ENCODE measurements at places on chromosomes 3 and 15. TPM values are rescaled to one million over a fixed set of nuclear protein-coding genes. Genes with fewer than 3 reads are reported as not detected.
A peak's percentile ranks its signal among the peaks of the same experiment; 100 is the strongest.

Gene P2RY14
- total RNA-seq = 26.7 TPM

Gene STXBP5L
- total RNA-seq = 12.2 TPM

Gene ARPP21
- 1.1 TPM for total RNA-seq

Gene RHOV
- not detected for total RNA-seq

Gene GXYLT2
- total RNA-seq = 6.8 TPM

Gene NANOGP8
- total RNA-seq = not detected

Gene KBTBD12
- total RNA-seq = 2.5 TPM

Gene SRGAP3
- 7.1 TPM for total RNA-seq

Gene GASK1A
- 32.7 TPM for total RNA-seq

Gene CD86
- 3.9 TPM for total RNA-seq

- H3K36me3 ChIP-seq = no peaks in the 10 kb centered on the region
- H3K27ac ChIP-seq = no peak overlapping the region
- DNase-seq = no peak
- H3K4me1 ChIP-seq = no peaks in the 10 kb centered on the region
- H3K27me3 ChIP-seq = no peaks in the 10 kb centered on the region
Measured at GRCh38 chr15:82789491-82789890, 16.4 kb downstream of the FSD2 start.

DNA sequence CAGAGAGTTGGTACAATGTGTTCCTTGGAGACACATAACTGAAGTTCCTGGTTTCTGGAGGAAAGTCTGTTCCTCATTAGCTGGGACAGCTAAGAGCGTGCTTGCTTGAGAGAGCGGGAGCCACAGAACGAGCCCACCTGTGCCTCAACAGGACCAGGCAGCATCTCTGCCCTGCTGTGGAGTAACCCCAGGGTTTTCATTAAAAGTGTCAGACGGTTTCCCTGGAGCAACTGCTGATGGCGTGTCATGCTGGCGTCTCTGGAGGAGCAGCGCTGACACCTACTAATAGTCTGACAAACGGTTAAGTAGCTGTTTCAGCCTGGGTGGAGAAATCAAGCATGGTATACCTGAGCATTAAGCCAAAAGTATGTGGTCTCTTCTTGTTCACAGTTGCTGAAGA is 150.0 kb downstream of the MCTP2 start:
- H3K4me3 ChIP-seq = no peak overlapping the region
- H3K27me3 ChIP-seq = no peaks in the 10 kb centered on the region
- H3K27ac ChIP-seq = no peak overlapping the region
- H3K4me1 ChIP-seq = no peaks in the 10 kb centered on the region

DNA sequence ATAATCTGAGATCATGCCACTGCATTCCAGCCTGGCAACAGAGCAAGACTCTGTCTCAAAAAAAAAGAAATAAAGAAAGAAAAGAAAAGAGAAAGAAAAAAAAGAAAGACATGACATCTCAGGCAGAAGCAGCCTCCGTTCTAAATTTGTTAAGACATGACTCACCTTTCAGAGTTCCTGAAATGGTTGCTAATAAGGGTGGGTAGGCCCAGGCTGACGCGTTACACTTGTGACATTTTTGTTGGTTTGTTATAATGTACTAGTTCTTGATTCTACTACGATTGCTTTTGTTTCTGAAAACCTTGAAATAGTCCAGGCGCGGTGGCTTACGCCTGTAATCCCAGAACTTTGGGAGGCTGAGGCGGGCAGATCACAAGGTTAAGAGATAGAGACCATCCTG is 21.0 kb downstream of the SLC25A20 start:
- H3K4me3 ChIP-seq = no peak overlapping the region
- H3K27me3 ChIP-seq = no peaks in the 10 kb centered on the region
- no peaks in the 10 kb centered on the region for H3K4me1 ChIP-seq

GRCh38 chr15:55110446-55110845 is 86.3 kb downstream of the RSL24D1 start:
- DNase-seq = no peak
- H3K4me1 ChIP-seq = no peaks in the 10 kb centered on the region
- no peak overlapping the region for H3K4me3 ChIP-seq
- H3K27ac ChIP-seq = no peak overlapping the region
- no peaks in the 10 kb centered on the region for H3K27me3 ChIP-seq
- H3K36me3 ChIP-seq = no peaks in the 10 kb centered on the region

DNA sequence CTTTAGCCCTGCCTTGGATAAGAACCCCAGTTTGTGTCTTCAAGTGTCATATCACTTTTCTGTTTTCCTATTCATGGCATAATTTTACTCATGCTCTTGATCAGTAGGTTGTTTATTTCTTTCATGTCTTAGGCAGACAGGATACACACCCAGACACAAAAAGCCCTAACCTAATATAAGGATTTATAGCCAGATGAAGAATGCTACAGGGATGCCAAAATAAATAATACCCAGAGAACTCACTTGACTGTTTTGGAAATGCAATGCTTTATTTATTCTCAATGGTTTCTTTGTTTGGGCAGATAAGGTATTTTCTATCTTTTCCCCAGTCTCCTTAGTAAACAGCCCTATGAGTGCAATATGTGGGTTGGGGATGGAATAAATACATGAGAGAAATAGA is 424.0 kb upstream of the PDZRN3 start:
- H3K36me3 ChIP-seq = no peaks in the 10 kb centered on the region
- no peaks in the 10 kb centered on the region for H3K4me1 ChIP-seq
- no peak overlapping the region for H3K4me3 ChIP-seq

DNA sequence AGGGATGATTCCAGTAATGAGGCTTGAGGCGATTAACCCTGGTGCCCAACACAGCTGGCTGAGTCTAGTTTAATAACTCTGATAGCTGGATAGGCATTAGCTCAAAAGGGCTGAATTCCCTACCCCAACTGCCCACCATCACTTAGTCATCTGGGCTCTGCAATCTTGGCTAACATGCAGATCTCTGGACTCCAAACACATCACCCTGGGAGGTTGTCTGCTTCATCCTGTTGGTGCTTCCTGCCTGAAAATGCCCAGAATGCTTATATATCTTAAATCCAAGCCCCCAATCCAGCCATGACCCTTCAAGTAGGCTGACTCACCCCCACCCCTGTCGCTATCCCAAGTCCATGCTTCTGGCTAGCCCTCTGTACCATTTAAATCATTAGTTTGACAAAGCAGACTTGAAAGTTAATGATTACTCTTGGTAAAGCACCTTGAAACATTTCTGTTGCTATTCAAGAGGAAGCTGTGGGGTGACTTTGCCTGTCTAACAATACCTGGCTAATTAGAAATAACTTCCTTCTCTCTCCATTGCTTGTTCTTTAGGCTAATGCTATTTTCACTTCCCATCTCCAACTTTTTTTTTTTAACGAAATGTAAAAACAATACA is 107.0 kb upstream of the RORA start:
- no peaks in the 10 kb centered on the region for H3K4me1 ChIP-seq
- H3K36me3 ChIP-seq = no peaks in the 10 kb centered on the region
- no peaks in the 10 kb centered on the region for H3K27me3 ChIP-seq

DNA sequence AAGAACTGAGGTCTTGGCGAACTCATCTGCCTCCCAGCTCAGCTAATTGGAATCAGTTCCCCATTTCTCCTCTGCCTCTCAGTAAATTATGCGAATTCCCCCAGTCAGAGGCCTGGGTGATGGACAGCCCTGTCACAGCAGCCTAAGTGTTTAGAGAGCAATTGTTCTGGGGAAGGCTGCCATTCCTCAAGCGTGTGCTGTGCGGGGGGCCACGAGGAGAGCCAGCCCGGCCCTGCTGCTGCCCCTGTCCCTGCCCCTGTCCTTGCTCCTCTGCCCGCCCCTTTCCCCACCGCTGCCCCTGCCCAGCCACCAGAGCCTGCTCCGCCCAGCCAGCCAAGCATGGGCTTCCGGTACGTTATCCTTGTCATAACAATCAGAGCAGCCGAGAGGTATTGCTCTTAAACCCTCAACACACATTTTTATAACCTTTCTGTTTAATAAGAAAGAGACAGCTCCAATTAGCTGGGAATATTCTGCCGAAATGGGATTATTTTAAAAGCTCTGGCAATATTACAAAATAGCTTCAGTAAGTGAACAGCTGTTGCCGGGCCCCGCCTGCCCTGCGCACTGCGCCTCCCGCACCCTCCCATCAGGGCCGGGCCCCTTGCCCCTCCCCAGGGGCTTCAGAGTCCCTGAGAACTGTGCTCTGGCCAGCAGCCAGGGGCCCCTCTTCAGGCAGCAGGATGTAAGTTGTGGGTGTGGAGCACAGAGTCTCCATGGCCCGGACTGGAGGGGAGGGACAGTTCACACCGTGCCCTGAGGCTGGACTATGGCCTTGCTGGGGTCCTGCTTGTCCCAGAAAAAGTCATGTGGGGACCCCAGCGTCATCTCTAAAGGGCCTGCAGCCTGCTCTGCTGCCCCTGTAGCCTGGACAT is 12.4 kb upstream of the CACNA2D2 start:
- peaks cover 4% of the 10 kb centered on the region for H3K27me3 ChIP-seq
- H3K27ac ChIP-seq = peak overlapping the region; percentile 23
- no peaks in the 10 kb centered on the region for H3K36me3 ChIP-seq
- DNase-seq = no peak

DNA sequence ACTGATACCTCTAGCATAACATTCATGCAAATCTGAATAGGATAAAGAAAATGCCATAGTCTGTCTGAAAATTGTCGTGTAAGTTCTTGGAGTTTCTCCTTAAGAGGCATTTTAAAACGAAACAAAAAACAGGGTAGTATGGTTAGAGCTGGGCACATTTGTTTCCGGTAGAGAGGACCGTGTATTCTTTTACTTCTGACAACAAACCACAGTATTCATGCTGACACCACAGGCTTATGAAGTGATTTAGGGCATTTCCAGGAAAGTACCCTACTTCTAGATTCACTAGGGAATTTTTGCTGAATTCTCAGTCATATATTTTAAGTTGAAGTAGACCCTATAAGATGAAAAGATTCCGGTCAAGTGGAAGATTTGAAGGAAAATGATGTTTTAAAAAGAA is 541.3 kb downstream of the UNC13C start:
- no peaks in the 10 kb centered on the region for H3K27me3 ChIP-seq
- H3K27ac ChIP-seq = no peak overlapping the region
- DNase-seq = no peak
- H3K4me3 ChIP-seq = no peak overlapping the region
- no peaks in the 10 kb centered on the region for H3K4me1 ChIP-seq

GRCh38 chr3:56591262-56591661 is 34.3 kb downstream of the CCDC66 start:
- no peaks in the 10 kb centered on the region for H3K27me3 ChIP-seq
- DNase-seq = no peak
- H3K4me1 ChIP-seq = no peaks in the 10 kb centered on the region
- no peaks in the 10 kb centered on the region for H3K36me3 ChIP-seq
- no peak overlapping the region for H3K4me3 ChIP-seq
- no peak overlapping the region for H3K27ac ChIP-seq

- H3K4me1 ChIP-seq = no peaks in the 10 kb centered on the region
- DNase-seq = no peak
- H3K4me3 ChIP-seq = no peak overlapping the region
- H3K27ac ChIP-seq = no peak overlapping the region
Measured at GRCh38 chr3:169090559-169090958, 573.0 kb downstream of the MECOM start.

DNA sequence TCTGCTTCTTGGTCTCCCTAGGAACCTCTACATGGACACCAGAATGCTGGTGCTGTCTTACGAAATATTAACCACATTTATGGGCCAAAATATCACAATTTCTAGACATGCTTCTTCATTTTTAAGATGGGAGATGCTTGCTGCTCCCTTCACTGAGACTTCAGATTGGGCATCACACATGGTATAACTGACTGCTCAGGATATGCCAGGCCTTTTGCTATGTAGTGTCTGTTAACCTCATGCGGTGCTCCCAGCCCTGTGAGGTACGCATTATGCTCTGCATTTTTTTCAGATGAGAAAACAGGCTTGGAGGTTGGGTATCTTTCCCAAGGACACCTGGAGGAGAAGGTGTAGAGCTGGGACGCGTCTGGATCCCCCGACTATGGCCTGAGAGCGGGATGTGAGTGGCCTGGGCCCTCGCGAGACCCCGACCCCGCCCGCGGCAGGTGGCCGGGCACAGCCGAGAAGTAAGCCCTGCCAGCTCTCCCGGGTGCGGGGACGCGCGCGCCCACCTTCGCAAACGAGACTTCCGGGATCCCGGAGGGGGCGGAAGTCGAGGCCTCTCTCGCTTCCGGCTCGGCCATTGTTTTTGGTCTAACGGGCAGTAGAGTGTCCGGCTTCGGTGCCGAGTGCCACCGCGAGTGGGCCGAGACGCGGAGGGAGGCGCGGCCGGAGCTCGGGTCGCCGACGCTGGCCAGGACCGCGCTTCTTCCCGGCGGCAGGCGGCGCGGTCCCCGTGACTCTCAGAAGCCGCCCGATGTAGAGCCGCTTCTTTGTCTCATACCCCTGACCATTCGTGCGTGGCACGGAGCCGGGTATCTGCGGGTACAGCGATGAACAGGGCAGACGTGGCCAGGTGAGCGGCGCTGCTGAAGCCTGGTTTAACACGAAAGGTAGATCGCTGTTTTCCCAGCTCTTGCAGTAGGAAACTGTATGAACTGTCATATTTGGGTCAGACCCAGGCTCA is at the start of gene ZKSCAN7:
Gene ZKSCAN7, plus strand, starts transcription at position 568 of the 967 bp plus-strand sequence. CDS start 1,855 bp downstream, outside the sequence.
- no peaks in the 10 kb centered on the region for H3K36me3 ChIP-seq
- DNase-seq = peak; percentile 73
- peak within 1 kb of the TSS; percentile 80 for H3K27ac ChIP-seq
- peak within 1 kb of the TSS; percentile 82 for H3K4me3 ChIP-seq
- H3K27me3 ChIP-seq = no peaks in the 10 kb centered on the region

DNA sequence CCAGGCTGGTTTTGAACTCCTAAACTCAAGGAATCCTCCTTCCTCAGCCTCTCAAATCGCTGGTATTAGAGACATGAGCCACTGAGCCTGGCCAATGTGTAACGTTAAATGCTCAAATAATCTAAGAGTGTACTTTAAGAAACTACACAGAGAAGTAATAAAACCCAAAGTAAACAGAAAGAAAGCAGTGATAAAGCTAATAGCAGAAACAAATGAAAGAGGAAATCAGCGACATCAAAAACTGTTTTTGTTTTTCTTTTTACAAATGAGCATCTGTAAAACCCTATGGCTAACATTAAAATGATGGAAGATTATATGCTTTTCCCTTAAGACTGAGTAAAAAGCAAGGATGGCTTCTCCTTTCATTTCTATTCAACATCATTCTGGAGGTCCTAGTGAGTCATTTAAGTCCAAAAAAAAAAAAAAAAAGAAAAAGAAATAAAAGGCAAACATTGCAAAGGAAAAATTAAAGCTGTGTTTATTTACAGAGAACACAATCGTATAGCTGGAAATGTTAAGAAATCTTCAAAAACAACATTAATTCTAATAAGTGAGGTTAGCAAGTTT is 36.8 kb upstream of the FNDC3B start:
- no peaks in the 10 kb centered on the region for H3K27me3 ChIP-seq
- no peaks in the 10 kb centered on the region for H3K4me1 ChIP-seq
- no peak for DNase-seq
- H3K36me3 ChIP-seq = no peaks in the 10 kb centered on the region
- no peak overlapping the region for H3K27ac ChIP-seq

DNA sequence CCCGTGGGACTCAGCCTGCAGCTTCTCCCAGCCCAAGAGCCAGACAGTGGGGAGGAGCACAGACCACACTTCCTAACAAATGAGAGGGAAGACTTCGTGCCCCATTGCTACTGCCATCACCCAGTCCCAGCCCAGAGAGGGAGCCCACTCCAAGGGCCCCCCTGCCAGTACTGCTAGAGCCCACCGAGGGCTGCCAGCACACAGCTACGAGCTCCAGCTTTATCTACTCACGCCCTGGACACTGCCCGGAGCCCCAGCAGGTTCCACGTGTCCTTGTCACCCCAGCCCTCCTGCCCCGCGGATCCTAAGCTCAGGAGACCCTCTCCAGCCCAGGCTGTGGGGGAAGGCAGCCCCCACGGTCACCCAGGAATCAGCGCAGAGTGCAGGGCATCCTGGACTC is 1.9 kb downstream of the GOLGA8A start:
- H3K4me1 ChIP-seq = peaks cover 11% of the 10 kb centered on the region
- DNase-seq = no peak
- H3K36me3 ChIP-seq = peaks cover 5% of the 10 kb centered on the region
- no peak overlapping the region for H3K27ac ChIP-seq

- no peak for DNase-seq
- no peak overlapping the region for H3K4me3 ChIP-seq
- no peaks in the 10 kb centered on the region for H3K36me3 ChIP-seq
- H3K27ac ChIP-seq = peak overlapping the region; percentile 23
- H3K27me3 ChIP-seq = no peaks in the 10 kb centered on the region
Measured at GRCh38 chr3:124203292-124203691, 211.4 kb upstream of the ROPN1 start.

Data from sigmoid colon (tissue), 7 donors.